ENCODE measurements at places on chromosomes 16 and 17.

- DNase-seq = no peak
Observed at GRCh38 chr17:78921437-78921971, 3.7 kb downstream of the TIMP2 start.

DNA sequence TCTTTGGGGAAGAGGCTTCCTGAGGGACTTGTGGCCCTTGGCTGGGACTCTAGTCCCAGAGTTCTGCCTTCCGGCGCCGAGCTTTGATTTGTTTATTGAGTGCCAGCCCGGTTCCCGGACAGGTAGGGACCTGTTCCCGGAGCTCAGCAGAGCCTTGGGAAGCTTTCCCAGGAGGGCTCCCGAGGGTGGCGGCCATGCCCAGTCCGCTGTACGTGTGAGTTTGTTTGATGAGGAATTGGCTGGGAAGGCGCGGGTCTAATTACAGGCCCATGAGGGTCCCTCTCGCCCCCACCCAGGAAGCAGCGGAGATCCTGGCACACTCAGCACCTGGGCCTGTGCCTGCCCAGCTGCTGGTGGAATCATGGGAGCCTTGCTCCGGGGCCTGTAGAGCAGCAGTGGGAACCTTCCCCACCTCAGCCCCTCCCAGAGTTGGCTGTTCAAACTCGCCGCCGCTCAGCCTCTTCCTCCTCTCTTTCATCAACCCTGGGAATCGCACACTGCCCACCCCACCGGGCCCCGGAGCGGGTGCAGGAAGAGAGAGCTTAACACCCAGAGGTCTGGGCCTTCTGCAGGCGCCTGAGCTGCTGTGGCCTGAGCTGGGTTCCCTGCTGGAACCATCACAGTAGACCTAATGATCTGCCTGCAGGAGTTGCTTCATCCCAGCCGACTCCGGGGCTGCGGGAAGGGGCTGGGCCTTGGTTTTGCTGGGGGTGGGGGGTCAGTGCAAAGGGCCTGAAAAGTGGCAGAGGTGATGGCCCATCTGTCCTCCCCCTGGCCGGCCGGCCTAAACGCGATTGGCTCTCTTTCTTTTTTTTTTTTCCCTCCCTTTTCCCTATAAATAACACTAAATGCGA lies 313.7 kb downstream of the SEC14L1 start:
- DNase-seq = no peak

DNA sequence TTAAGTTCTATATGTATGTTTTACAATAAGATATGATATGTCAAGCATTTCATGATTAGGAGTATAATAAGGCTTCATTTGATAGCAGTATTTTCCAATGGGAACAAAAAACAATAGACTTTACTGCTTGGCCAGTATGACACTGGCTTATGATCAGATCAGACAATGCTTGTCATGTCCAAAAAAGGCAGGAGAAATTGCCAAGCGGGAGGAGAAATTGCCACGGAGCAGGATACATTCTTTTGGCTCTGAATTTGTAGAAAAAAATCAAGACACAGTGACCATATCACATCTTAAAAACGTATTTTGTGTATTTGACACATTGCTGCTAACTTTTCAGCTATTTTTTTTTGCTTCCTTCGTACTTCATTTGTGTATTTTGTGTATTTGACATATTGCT lies 404.1 kb downstream of the CNTNAP4 start:
- DNase-seq = no peak

GRCh38 chr17:52024300-52024870 lies 134.1 kb downstream of the CA10 start:
- DNase-seq = no peak

GRCh38 chr16:84184775-84185174 lies 2.1 kb downstream of the TAF1C start:
- DNase-seq = no peak

- no peak for DNase-seq
Observed at GRCh38 chr16:12729448-12729847, 74.2 kb downstream of the CPPED1 start.

- peak; percentile 58 for DNase-seq
Observed at GRCh38 chr16:2500918-2501750, 12.6 kb upstream of the ATP6V0C start.

GRCh38 chr16:2039274-2040031 lies 8.2 kb downstream of the NTHL1 start:
- DNase-seq = no peak

DNA sequence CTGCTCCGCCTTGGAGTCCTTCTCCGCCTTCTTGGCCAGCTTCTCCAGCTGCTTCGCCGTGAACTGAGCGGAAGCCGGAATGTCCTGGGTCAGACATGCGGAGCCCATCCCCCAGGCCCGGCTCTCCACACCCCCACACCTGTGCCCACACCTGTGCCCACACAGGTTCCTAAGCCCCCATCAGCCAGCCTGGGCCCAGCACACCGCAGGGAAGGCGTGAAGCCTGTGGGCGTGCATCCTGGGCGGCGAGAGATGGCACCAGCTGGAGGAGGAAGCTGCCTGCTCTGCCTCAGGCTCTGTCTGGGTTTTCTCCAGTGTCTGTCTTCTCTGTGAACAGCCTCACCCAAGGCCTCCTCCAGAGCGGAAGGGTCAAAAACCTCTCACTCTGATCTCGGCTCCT lies 5.9 kb downstream of the CHMP1A start:
- DNase-seq = no peak

- DNase-seq = no peak
Observed at GRCh38 chr16:35102780-35103403, 1643.5 kb downstream of the TP53TG3F start.

GRCh38 chr16:27434141-27435051 lies 32.4 kb downstream of the IL21R start:
- DNase-seq = no peak

- DNase-seq = no peak
Observed at GRCh38 chr16:85103114-85104079, 8.9 kb downstream of the CIBAR2 start.

- peak; percentile 24 for DNase-seq
Observed at GRCh38 chr17:42659079-42659931, at the start of gene TUBG2. Gene TUBG2, plus strand, starts transcription at chr17:42659284. Its CDS starts 220 bp downstream, at chr17:42659504.

GRCh38 chr17:2406903-2407790 lies 6.3 kb upstream of the MNT start:
- no peak for DNase-seq

DNA sequence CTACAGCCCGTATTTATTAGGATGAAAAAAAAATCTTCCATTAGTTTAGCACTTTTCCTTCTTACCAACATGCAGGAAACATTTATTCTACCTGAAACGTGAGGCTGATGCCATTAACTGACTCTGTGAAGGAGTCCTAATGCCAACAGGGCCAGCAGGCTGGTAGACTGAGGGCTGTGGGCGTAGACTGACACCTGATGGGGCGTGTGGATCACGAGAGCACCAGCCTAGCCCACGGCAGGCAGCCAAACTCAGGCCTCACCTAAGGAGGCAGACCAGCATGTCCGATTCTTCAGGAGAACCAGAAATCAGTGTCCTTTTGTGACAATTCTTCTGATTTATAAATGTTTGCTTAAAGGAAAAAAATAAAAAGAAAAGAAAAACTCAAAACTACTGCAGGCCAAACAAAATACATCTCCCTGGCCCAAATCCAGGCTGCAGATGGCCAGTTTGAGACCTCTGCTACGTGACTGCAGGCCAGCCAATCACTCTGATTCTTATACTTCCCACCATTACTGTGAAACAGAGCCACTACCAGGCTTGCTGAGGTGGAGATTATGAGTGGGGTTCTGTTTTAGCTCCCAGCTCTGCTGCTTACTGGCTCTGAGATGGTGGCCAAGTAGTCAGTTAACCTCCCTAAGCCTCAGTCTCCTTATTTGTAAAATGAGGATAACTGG lies 66.5 kb downstream of the GNAO1 start:
- DNase-seq = no peak

DNA sequence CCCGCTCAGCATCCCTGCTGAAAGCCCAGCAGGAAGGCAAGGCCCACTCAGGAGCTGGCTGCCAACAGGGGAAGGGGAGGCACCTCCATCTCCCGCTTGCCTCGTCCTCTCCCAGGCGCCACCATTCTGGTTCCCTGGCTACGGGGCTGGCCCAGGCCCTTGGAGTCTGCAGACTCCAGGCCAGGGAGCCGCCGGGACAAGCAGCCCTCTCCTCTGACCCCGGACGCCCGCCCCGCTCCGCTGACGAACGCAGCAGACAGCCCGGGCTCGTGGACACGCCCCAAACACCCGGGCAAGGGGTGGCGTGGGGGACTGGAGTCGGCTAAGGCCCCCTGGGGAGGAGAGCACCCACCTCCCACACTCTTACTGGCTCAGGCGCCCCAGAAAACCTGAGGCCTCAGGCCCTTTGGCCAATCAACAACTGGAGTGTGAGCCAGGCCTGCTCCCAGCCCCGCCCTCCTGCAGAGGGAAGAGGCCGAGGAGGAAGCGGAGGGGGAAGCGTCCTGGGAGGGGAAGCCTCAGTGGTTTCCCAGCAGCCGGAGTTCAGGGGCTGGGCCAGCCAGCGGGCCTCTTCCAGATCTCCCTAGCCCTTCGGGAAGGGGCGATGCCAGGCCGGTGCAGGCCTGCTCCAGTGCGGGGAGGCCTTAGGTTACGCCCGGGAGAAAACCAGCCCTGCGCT lies 4.2 kb downstream of the MNT start:
- no peak for DNase-seq

- DNase-seq = no peak
Observed at GRCh38 chr17:78180508-78180907, 6.3 kb downstream of the TK1 start.

- no peak for DNase-seq
Observed at GRCh38 chr17:48215583-48216139, 108.1 kb downstream of the SNX11 start.

DNA sequence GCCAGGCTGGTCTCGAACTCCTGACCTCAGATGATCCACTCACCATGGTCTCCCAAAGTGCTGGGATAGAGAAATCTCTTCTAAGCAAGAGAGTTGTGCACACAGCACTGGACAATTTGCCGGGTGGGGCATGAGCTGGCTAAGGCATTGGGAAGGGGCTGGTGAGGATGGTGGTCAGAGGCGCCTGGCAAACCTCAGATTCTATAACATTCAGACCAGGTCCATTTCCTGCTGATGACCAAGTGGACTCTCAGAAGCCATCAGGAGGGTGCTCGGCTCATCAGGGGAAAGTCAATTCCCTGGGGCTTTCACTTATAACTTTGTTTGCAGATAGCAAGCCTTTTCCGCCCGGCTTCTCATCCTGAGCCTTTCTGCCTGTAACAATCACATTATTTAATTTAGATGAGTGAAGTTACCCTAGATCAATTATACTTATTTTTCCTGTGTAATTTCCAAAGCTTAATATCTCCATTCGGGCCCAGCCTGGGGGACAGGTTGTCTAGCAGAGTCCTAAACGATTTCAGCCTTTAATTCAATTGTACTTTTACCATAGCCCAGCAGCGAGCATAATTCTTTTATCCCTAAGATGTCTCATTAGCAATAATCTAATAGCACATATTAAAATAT lies 15.0 kb upstream of the SLC6A2 start:
- DNase-seq = no peak

GRCh38 chr16:14366974-14367707 lies 262.9 kb downstream of the PARN start:
- no peak for DNase-seq

GRCh38 chr16:54325616-54326265 lies 39.2 kb upstream of the IRX3 start:
- no peak for DNase-seq

DNA sequence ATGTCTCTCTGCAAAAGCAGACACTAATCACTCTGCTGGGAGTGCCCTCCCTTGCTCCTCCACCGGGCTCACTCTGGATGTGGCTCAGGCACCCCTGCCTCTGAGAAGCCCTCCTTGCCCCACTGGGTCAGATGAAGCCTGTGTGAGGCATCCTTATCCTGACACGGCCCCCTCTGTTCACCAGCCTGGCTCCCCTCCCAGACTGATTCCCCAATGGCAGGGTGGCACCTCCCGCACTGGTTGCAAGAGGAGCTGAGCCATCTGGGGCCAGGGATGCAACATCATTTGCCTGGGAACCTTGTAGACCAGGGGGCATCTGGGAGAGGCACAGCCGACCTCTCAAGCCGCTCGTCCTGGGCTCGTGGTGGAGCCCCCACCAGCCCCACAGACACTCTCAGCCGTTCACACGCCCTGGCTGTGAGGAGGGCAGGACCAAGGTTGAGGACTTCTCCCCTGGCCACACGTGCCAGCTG lies 6.7 kb downstream of the SMTNL2 start:
- no peak for DNase-seq
